Stimulated activated CD8-positive, alpha-beta memory T cell treated with anti-CD3 and anti-CD28 coated beads, Interleukin-2, amount 100 ng/mL, for 1 hour (primary cell): ENCODE measurements at places on chromosomes 4 and X.

GRCh38 chr4:138861135-138861534 is 154.4 kb upstream of the NOCT start:
- no peak for DNase-seq

- no peak for DNase-seq
Measured at GRCh38 chrX:133849676-133850075, 135.7 kb downstream of the GPC3 start.

GRCh38 chrX:119887721-119888425 is 7.8 kb upstream of the AKAP14 start:
- peak; percentile 20 for DNase-seq

DNA sequence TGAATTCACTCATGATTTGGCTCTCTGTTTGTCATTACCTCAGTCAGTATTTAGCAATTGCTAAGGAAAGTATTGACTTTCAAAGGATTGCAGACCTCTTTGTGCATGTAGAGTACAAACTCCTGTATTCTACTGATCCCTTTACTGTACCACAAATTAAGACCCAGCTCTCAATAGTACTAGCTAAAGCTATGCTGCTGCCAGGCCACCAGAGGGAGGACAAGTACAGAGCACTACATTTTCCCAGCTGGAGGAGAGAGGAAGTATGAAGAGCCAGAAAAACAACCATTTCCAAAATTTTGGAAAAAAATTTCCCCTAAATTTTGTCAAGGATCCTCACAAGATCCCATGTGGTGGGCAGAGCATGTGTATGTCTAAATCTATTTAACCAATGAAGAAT is 175.0 kb upstream of the MTMR8 start:
- DNase-seq: no peak

- DNase-seq: no peak
Measured at GRCh38 chr4:159267869-159268285, 165.0 kb downstream of the RAPGEF2 start.

- DNase-seq: no peak
Measured at GRCh38 chrX:150161193-150161592, 201.9 kb upstream of the MAMLD1 start.

GRCh38 chr4:37584493-37585060 is 101.6 kb downstream of the RELL1 start:
- DNase-seq: no peak

DNA sequence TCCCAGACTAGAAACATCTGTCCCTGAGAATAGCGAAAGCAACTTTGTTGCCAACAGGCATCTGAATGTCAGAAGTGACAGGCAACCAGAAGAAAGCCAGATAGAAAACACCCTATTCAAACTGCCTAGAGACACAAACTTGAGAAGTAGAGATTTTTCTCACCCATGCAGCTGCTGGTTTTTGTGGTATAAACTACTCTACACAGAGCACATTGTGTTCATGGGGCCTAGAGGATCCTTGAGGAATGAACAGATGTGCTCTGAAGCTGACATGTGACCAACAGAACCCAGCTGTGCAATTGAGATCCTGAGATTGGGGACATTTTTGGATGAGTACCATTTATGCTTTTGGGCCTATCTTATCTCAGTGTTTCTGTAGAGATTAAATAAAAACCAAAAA is 63.6 kb upstream of the NRK start:
- DNase-seq: no peak

GRCh38 chrX:14032406-14032805 is 2.7 kb upstream of the GEMIN8 start:
- peak; percentile 27 for DNase-seq

DNA sequence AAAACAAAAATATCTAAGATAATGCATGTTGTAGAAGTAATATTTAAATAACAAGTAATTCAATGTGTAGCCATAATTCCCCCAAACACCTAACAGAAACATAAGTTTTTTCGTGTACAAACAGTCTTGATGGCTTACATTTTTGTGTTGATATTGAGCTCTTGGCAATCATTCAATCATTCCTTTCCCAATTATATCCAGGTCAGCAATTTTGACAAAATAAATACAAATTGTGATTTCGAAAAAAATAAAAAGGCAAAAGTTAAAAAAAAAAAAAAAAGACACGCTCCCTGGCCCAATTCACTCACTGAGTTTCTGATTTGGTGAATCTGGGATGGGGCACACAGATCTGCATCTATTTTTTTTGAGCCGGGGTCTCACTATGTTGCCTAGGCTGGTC is 187.6 kb upstream of the GPC4 start:
- DNase-seq: no peak

GRCh38 chrX:151985955-151986354 is 11.5 kb upstream of the GABRE start:
- no peak for DNase-seq

GRCh38 chr4:113083346-113083745 is 33.9 kb downstream of the ANK2 start:
- DNase-seq: no peak

GRCh38 chrX:25023908-25024307 is 8.1 kb upstream of the ARX start:
- DNase-seq: no peak

DNA sequence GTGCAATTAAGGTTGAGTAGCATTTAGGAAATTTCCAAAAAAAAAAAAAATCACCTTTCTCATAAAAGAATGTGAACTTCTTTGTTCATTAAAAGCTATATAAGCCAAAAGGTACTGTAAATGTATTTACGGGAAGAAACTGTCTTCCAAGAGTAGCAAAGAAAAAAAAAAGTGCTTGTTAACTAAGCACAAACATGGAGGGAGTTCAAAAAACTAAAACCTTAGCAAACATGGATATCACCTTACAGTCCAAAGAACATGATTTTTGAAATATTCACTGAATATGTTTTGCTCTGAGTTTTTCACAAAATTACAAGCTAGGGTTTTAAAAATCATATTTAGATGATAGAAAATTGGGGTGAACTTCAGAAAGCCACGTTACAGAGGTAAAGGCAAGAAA is 217.5 kb downstream of the ADAMTS3 start:
- DNase-seq: no peak

- no peak for DNase-seq
Measured at GRCh38 chr4:170675568-170676262, 586.0 kb upstream of the AADAT start.

DNA sequence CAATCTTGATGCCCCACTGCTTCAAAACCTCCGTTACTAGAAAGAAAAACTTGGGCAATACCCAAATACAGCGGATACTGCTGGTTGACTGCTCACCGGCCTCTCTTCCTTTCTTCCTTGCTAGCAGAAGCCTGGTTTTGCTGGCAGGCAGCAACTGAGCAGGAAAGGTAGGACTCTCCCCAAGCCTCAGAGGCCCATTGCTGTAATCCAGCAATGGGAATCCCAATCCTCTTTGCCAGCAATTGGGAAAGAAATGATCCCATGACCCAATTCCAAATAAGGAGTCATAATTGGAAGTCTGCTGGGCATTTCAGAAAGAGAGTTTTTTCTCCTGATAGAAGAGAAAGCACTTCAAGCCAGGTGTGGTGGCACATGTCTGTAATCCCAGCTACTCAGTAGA is 394.5 kb downstream of the BCOR start:
- DNase-seq: no peak

- no peak for DNase-seq
Measured at GRCh38 chr4:150297861-150298474, 219.7 kb downstream of the DCLK2 start.

DNA sequence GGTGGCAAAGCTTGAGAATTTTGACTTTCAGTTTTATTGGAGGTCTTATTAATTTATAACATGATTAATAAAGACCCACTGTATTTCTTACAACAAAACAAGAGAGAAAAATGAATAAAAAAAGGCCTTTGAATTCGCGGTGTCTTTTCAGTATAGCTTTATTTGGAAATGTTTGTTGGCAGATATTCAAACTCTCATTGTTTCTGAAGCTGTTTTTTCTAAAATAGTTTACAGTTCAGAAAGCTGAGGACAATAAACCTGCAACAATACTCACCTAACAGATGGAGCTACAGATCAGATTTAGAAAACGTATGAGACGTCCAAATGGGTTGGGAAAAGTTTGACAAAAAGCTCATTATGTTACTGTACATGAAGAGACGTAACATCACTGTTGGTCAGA is 2.4 kb upstream of the SPARCL1 start:
- no peak for DNase-seq

GRCh38 chr4:89757154-89757719 is 79.7 kb downstream of the SNCA start:
- DNase-seq: no peak

GRCh38 chr4:99043346-99043745 is 45.2 kb downstream of the ADH5 start:
- DNase-seq: no peak

DNA sequence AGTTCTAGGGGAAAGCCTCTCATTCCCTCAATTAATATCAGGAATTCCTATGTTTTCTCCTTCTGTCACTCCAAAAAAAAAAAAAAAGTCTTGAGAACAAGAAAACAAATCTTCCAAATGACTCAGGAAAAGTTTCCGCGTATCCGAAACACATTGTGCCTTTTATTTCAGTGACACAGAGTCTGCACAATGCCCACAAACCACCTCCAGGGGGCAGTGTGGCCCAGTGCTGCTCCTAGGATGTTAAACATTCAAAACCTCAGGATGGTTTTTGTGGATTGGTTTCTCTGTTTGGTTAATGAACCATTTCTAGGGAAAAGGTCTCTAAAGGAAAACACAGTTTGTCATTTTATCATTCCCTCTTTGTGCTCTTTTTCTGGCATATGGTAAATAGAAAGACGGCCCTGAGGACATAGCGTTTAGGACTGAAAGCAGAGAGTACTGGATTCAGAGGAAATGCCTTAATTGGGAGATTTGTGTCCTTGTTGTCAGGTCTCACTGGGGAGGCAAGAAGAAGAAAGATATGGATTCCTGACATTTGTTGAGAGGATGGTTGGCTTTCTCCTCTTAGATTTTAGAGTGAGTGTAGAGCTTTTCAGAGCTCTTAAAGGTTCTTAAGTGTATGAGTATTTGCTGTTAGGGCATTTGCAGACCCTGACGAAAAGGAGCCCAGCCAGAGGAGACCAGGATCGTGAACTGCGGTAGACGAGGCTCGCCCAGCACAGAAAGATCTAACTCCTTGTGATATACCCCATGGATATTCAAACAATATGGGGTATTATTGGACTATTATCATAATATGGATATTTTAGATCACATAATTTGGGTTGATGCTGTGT is 65.7 kb upstream of the MAP9 start:
- DNase-seq: peak; percentile 31

DNA sequence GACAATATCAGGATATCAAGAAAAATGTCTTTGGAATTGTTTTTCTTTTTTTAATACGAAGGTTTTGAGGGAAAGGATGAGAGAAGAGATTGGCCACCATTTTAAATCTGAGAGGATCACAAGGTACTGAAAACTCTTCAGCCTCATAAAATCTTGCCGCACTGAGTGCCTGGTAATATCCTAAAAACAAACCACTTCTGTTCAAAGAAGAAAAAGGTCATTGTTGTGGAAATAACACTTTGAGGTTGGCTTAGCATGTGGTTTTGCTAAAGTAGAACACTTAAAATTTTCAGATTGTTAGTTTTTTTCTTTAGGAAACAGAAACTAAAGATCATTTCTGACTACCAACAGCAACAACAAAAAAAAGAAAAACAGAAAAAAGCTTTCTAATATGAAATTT is 1.0 kb upstream of the CLDN22 start:
- no peak for DNase-seq

DNA sequence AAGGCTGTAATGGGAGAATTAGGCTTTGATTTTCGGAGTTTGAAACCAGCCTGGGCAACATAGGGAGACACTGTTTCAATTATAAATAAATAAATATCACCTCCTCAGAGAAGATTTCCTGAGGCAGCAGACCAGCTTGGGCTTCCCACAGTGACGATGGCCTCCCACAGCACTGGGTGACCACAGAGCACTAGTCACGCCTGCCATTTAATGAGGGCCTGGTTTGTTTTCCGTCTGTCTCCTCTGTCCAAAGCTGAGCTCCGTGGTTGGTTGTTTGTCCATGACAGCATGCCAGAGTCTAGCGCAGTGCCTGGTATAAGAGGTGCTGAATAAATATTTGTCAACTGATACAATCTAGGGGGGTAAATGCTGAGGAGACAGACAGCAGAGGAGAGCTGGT is 10.4 kb upstream of the PDGFRA start:
- DNase-seq: no peak

- no peak for DNase-seq
Measured at GRCh38 chr4:153789741-153790499, 1.0 kb upstream of the SFRP2 start.

DNA sequence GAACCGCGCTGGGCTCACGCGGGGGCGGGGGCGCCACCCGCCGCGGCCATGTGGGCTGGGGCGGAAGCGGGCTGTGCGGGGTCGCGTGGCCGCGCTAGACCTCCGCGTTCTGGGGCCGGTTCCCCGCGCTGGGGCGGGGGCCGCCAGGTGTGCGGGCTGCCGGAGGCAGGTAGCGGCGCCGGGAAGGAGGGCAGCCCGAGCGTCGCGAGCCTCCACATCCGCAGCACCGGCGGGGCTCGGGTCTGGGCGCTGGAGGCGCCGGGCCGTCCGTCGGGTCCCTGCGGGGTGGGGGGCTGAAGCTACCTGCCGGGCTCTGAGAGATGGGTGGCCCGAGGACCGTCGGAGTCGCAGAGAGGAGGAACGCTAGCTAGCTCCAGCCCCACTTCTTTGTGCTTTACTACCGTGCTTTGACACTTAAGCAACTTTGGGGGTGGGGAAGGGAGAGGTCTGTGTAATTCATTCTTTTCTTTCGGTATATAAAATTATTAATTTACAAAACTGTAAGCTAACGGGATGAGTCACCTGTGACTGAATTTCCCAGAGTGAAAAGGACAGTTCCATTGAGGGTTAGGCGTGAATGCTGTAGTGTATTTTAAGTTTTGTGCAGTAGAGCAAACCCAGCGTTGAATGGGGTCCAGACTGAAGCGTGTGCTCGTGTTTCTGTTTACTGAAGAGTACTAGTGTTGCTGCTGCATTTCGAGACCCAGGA is 689 bp downstream of the METAP1 start:
- DNase-seq: no peak

GRCh38 chr4:102862747-102863146 is 6.0 kb upstream of the CISD2 start:
- DNase-seq: no peak

GRCh38 chrX:76014321-76014720 is 158.5 kb upstream of the PBDC1 start:
- no peak for DNase-seq

GRCh38 chr4:140237616-140238350 is 83.8 kb upstream of the MAML3 start:
- DNase-seq: no peak

DNA sequence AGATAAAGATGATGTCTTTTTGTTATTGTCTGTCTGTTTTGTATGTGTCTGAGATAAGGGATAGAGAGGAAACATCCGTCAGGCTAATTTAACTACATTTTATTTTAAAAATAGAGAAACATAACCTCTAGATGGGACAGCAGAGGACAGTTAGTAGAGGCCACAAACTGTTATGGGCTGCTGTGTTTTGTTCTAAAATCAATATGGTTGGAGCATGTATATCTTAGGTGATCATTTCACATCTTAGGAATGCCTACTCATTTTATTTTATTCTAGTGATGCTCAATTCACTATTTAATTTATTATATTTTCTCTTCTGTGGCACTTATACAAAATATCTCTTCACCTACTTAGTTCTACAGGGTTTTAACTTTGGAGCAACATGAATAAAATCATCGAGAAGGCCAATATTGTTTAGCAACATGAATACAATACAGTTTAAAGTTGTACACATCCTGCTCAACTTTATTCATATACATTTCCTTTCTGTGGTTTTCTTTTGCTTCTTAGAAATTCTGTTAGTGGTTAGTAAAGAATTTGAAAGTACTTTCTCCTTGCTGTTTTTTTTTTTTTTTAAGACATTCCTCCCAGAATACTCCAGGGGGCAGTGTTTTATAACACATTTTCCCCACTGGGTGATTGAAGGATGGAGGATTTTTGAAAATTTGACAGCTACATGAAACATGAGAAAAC is 392.9 kb downstream of the UNC5C start:
- DNase-seq: no peak

GRCh38 chr4:189659287-189659686 is 281.4 kb upstream of the FRG1 start:
- DNase-seq: no peak
